ENCODE measurements at places on chromosomes 6 and 20.
A peak's percentile ranks its signal among the peaks of the same experiment; 100 is the strongest.

GRCh38 chr6:73980096-73980495 lies 284.1 kb downstream of the CD109 start:
- no peak for DNase-seq

GRCh38 chr6:105193647-105194046 lies 13.8 kb upstream of the POPDC3 start:
- no peak for DNase-seq

DNA sequence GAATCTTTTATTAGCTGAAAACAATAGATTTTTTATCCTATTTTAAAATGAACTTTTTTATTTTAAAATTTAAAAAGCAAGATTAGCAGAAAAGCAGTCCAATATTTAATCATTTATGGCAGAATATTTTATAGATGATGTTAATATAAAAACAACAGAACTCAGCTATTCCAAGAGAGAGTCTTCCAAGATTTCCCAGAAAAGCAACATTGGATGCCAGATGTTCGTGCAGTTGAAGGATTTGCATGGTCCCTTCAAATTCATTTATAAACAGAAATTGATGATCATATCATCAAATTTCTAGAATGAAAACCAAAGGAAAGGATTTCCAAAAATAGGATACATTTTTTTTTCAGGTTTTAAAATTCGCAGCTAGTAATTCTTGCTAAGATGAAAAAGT lies 25.4 kb upstream of the CNKSR3 start:
- no peak for DNase-seq

DNA sequence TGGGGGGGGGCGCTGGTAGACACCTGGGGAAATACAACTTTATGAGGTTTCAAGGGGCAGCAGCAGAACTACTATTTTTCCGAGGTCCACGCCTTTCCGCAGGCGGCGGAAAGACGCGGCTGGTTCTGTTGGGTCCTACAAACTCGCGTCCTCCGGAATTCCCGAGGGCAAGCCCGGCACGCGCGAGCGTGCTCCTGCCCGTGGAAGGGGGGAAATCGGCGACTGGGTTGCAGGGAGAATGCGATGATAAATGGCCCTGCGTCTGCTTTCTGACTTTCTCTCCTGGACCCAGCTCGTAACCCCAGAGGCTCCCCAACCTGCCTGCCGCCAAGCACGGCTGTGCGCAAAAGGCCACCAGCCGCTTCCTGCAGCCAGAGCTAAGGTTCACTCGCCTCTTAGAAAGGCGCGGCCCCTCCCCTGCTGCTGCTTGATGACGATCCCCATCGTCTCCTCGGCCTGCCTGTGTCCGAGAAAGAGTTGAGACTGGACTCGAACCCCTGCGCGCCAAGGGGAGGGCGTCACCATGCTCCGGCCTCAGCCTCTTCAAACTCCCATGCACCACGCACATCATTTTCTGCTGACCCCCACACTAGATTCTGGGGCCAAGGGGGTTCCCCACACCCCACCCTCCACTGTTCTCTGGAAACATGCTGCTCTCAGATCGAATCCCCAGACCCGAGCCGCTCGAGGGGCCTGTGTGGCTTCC lies 6.7 kb downstream of the FOXA2 start:
- no peak for DNase-seq

DNA sequence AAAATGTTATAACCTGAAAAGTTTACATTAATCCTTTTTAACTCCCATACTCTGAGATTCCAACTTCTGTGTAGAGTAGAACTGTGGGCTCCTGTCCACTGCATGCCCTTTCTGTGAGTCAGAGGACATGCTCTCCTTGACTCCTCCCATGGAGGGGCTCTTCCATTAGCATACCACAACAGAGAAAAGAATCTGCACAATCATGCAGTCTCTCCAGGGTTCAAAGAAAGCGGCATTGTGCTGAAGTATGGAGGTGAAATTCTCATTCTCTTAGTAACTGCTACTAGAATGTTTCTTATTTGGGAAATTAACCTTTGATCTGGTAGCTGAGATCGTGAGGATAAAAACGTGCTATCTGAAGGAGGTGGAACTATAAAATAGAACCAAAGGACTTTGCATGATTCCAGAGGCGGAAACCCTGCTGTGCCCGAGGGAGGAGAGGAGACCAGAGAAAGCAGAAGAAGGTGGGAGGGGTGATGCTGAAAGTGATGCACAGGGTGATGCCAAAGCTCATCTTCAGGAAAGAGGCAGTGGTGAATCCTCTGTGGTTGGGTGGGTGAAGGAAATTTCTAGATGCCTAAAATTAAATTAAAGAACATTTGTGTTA lies 202.2 kb upstream of the PCSK2 start:
- no peak for DNase-seq

- no peak for DNase-seq
Observed at GRCh38 chr6:158722176-158722729, 72.4 kb downstream of the SYTL3 start.

DNA sequence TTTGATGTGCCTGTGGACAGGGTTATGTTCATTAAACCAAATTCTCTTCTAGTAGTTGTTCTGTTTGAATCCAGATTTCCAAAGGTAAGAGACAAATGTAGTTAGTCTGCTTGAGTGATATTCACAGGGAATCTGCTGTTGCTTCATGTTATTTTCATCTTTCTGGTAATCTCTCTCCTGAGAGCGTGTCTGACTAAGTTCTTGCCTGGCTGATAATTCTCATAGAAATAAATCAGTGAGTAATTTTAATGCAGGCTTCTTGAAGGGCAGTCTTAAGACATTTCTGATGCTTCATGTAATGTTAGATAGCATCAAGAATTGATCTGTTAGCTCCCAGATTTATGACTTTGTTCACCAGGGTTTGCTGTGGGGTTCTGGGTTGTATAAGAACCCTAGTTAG lies 54.2 kb downstream of the CTNNBL1 start:
- no peak for DNase-seq

DNA sequence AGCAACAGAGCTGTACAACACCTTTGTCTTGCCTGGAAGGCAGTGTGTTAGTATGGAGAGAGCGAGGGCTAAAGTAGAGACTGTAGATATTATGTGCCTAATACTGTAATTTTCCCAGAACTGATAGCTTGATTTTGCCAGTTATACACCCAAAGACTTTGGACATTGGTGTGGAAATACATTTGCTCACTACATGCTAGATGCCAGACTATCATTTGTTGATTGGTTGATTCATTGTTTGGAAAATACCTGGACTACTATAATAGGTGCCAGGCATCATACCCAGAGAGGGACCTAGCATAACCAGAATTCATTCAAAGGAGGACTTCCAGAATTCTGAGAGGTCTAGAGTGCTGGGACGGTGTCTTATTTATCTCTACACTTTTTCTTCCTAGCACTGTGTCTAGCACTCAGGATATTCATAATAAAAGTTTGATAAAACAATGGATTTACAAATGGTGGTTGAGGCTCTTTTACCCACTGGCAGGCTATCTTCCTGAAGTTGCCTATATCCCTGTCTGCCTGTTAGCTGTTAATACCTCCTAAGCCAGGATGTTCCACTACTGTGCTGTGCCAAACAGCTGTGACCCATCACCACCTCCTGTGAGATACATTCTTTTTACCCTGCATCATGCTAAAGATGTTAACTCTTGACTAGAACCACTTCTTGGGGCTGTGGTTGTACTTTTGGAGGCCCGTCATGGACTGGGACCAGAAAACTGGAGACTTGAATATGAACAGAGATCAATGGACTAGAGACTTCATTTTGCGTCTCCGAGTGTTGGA lies 72.2 kb upstream of the FUCA2 start:
- DNase-seq = no peak

DNA sequence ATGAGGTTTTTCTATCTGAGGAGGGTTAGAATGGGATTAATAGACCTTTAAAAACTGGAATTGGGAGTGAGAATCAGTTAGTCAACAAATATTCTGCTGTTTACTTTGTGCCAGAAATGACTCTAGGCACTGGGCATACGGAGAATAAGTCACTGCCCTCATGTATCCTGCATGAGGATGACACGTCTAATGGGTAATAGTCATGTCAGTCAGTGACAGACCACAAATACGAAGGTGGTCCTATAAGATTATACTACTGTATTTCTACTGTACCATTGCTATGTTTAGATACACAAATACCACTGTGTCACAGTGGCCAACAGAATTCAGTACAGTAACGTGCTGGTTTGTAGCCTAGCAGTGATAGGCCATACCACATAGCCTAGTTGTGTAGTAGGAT lies 30.7 kb downstream of the ZFAND3 start:
- DNase-seq = no peak

DNA sequence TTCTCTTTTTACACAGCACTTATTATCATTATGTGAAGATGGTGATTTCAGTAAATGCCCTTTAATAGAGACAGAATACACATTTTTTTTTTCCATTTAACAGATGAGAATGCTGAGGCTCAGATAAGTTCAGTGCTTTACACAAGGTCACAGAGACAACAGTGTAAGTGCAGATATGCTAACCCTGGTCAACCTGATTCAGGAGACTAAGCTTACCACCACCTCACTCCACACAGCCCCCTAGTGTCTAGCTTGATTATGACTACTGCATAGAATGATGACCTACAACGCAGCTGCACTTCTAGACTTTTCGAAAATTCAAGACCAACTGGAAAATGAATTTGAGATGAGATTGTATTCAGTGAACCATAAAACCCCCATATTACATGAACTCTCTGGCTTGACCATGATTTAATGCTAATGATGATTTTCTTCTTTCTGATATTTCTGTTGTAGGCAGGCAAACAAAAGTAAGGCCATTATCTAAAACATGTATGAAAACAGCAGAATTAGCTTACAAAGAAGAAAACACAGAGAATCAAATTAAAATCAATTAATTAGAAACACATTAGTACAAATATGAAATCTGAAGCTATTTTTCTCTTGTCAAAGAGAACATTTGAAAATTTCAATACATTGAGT lies 212.1 kb upstream of the PHACTR1 start:
- no peak for DNase-seq

- peak; percentile 39 for DNase-seq
Observed at GRCh38 chr20:63223121-63223825, 7.3 kb upstream of the YTHDF1 start.

GRCh38 chr20:1636621-1637020 lies 16.8 kb upstream of the SIRPB1 start:
- DNase-seq = no peak

- no peak for DNase-seq
Observed at GRCh38 chr6:6751619-6752023, 163.1 kb downstream of the LY86 start.

Data from DMS79 treated with DMSO at 0.1 percent for 48 hours (cell line).